Activated effector memory CD4-positive, alpha-beta T cell treated with anti-CD3 and anti-CD28 coated beads, Interleukin-2, amount 50 U/mL, for 16 hours (primary cell): ENCODE measurements at places on chromosomes 2 and 18.

DNA sequence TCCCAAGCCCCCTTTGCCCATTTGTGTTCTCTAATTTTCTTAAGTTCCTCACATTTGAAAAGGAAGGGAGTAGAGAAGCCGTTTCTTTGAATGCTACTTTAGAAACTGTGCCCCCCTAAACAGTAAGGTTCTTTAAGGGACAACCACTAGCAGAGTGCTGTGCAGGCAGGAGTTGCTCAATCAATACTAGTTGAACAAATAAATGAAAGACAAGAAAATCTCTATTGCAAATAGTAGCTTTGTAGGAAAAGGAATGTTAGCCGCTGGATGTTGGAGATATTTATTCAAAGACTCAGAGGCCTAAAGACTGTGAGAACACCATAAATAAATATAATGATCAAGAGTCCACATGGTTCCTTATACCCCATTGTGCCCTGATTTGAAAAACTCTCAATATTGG lies 119.8 kb upstream of the SMAD7 start:
- no peak for DNase-seq

DNA sequence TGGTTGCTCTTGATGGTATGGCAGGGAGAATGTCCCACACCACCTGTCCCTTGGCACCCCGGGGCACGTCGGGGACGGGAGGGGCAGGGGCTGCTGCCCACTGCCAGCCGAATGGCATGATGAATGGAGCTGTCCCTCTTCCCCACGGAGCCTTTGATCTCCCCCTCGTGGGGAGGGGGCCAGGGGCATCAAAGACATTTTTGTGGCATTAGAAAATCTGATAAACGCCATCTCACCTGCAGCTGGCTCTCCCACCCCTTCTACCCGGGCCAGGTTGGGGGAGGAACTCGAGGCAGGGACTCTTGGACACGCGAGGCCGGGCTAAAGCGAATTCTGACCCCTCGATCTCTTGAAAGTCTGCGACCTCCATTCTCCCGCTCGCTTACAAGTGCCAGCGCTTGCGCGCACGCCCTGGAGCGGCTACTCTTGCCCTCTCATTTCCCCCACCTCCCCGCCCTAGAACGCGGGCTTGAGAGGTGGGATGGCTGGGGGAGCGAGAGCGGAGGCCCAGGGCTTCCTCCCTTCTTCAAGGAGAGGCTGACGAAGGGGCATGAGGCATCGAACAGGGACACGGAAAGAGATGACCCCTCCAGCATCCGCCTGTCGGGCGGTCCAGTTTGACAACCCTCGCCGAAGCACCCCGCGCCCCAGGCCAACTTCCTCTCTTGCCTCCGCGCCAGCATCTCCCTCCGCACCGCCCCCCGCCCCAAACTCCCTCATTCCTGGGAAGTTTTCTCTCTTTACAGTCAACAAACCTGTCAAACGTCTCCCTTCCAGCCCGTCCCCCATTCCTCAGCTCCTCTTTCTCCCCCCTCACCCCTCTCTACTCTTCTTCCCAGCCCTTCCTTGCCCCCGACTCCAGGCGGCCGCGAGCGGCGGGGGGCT lies 692 bp upstream of the WNT6 start:
- no peak for DNase-seq

DNA sequence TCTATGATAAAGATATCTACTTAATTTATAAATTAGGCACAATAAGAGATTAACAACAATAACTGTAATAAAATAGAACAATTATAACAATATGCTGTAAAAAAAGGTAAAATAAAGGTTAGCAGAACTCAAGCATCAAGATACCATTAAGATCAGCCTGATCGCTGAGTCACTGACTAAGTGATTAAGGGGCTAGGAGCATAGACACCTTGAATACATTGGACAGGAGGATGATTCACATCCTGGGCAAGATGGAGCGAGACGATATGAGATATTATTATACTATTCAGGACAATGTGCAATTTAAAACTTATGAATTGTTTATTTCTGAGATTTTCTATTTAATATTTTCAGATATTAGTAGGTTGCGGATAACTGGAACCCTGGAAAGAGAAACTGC lies 1277.8 kb upstream of the ZEB2 start:
- DNase-seq, result no peak

DNA sequence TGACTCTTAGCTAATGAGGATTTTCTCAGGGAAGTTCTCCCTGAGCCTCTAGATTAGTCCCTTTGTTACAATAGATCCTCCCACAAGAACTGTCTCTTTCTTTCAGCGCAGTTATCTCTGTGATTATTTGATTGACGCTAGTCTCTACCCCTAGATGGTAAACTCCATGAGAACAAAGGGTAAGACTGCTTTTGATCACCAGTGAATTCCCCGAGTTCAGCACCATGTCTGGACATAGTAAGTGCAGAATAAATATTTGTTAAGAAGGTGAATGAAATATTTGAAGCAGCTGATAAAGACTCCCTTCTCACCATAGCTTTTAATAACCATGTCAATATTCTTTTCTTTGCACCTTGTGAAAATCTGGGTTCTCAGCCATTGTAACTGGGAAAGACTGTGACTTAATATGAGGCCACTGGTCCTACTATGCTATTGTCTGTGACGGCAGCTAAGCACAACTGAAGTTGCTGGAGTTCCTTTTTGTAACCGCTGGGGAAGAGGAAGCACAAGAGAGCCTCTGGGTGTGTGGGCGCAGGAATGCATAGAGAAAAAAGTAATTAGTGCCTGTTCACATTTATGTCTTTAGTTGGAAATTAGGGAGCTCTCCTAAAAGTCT lies 214.7 kb downstream of the TGIF1 start:
- DNase-seq, result no peak

- no peak for DNase-seq
Observed at GRCh38 chr2:144452169-144452988, 67.5 kb downstream of the ZEB2 start.

DNA sequence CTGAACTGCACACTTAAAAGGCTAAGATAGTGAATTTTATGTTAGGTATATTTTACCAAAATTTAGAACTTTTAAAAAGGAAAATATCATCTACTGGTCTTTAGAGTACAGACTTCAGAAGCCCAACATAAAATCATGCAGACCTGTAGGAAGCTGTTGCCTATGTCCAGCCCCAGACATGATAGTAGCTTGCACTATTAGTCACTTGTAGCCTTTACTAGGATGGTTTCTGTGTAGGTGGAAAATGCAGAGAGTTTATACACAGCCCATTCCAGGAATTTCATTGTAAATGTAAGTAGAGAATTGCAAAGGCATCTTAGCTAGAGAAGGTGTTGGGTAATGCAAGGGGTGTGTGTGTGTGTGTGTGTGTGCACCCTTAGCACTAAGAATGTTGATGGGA lies 640.2 kb downstream of the RNF144A start:
- DNase-seq, result no peak

DNA sequence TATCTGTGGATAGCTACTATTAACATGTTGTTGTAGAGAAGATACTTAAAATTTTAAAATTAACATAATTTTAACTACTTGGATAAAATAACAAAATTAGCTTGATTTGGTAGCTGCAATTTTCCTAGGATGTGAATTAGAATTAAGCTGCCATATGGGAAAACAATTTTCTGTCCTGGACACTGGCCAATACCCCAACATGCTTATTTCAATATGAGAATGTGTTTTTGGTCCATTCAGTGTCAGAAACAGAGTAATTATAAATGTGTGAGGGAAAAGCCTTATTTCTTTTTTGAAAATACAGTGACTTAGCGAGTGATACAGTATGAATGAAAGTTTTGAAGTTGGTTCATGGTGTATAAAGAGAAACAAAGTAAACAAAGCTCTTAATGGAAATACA lies 948.3 kb upstream of the GYPC start:
- DNase-seq, result no peak

DNA sequence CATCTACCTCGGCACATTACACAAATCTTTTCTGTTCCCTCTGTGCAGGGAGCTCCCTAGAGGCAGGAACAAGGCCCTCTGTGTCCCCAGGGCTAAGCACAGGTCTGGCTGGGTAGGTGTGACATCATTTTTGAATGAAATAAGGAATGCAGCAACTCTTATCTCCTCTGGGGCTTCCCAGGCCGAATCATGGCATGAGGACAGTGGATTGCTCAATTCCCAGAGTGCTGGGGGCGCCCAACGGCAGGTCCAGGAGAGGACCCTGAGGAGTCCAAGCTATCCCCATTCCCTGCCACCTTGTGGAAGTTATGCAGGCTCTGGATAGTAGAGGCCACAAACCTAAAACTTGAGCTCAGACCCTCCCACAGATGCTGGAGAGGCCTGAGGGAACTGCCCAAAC lies 158.0 kb upstream of the RAB6C start:
- DNase-seq, result no peak

GRCh38 chr2:7884338-7884737 lies 797.5 kb upstream of the ID2 start:
- DNase-seq, result no peak

DNA sequence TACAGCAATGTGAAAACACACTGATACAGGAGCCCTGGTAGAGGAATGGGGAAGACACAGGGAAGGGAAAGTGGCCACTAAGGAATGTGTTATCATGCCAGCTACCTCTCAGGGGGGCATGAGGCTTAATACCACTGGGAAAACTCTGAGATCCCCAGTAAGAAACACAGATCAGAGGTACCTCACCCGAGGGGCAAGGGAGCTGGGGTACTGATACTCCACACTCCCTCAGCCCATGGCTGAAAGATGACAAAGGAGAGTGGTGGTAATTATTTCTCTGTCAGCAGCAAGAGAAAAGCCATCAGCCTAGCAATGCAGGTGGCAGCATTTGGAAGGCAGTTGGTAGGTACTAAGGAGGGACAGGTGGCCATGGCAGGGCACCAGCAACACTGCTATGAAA lies 434.8 kb downstream of the NBAS start:
- no peak for DNase-seq

DNA sequence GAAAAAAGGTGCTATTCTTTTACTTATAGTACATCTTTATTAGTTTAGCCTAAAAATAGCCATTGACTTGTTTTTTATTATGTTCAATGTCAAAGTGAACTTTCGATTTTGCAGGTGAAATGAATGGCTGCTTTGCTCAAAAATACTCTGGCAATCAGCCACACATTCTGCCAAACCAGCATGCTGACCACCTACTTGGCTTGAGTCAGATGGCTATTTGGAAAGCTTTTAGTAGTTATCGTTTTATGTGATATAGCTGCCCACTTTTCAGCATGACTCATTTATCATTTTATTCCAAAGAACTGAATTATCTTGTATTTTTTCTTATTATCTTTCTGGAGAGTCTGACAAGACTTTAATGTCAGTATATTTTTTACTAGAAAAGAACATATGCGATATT lies 1615.8 kb upstream of the TMEFF2 start:
- DNase-seq, result no peak

GRCh38 chr2:84881581-84882413 lies 913 bp upstream of the TRABD2A start:
- peak; percentile 95 for DNase-seq

DNA sequence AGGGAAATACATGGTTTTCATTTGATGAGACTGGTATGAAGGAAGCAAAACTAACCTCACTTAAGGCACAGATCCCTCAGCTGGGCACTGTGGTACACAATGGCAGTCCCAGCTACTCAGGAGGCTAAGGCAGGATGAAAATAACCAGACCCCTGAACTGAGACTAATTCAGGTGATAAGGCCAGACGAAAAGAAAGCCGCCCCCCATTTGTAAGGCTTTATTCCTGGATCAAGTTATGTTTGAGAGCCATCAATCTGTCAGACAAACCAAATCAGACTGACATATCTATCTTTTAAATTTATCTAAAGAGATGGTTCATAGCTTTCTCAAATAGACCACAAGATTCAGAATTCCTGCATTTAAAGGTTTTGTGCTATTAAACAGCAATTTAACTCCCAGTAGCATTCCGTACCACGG lies 4.1 kb downstream of the SRSF7 start:
- no peak for DNase-seq

- no peak for DNase-seq
Observed at GRCh38 chr2:69164061-69164778, 151.2 kb downstream of the ANTXR1 start.

GRCh38 chr2:237438080-237438940 lies 24.3 kb upstream of the COL6A3 start:
- peak; percentile 55 for DNase-seq

- DNase-seq, result no peak
Observed at GRCh38 chr2:221422516-221423209, 149.4 kb downstream of the EPHA4 start.

DNA sequence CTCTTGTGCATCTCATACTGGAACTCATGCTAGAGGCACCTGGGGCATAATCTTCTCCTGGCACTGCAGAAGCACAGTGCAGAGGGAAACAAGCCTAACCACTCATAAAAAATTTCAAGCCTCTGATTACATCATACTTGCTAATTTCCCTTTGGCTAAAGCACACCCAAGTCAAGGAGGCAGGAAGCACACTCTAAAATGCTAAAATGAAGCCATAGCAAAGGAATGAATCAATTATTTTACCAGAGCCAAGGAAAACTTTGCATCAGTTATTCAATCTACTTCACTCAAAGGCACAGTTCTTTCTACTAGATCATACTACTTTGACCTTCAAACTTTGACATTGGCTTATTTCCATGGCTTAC lies 79.6 kb upstream of the SPOPL start:
- DNase-seq, result no peak

- DNase-seq, result no peak
Observed at GRCh38 chr2:214774108-214774507, 35.4 kb downstream of the BARD1 start.

DNA sequence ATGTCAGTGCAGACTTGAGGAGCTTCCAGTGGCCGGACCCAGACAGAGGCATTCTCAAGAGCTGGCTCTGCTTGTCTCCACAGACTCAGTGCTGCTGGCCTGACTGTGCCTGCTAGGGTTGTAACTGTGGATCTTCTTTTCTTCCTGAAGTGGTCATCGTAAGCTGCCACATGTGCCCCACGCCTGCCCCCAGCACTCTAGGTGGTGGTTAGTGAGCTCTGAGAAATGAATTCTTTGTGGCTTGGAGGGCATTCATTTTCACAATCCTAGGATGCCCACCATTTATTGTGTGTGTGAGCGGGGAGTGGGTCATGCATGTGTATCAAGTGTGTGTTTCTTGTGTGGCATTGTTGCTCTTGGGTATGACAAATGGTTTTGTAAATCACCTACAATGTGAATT lies 23.1 kb downstream of the RAB12 start:
- no peak for DNase-seq

GRCh38 chr2:7891312-7891711 lies 790.5 kb upstream of the ID2 start:
- DNase-seq, result no peak

DNA sequence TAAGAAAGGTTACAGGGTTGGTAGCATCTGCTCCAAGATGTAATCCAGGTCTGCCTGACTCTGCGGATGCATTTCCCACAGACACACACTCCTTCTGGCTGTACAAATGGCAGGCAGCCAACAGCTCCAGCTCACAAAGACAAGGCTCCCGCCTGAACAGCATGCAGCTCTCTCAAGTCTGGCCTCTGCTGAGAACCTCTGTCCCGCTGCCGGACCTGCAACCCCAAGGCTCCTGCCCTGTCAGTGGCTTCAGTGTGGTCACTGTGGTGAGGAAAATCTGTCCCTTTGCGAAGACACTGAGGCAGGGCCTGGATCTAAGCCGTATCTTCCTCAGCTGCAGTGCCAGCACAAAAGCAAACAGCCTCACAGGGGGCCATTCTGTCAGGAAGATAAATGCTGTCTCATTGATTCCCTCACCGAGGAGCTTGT lies 469.3 kb upstream of the MEX3C start:
- DNase-seq, result no peak
